ENCODE measurements at places on chromosomes 12 and 14.

- no peak for DNase-seq
Observed at GRCh38 chr14:44649061-44649460, 142.0 kb upstream of the FSCB start.

GRCh38 chr14:80663541-80663940, 278.0 kb downstream of the CEP128 start:
- DNase-seq, result no peak

- DNase-seq, result no peak
Observed at GRCh38 chr12:95495433-95495832, 21.5 kb downstream of the METAP2 start.

DNA sequence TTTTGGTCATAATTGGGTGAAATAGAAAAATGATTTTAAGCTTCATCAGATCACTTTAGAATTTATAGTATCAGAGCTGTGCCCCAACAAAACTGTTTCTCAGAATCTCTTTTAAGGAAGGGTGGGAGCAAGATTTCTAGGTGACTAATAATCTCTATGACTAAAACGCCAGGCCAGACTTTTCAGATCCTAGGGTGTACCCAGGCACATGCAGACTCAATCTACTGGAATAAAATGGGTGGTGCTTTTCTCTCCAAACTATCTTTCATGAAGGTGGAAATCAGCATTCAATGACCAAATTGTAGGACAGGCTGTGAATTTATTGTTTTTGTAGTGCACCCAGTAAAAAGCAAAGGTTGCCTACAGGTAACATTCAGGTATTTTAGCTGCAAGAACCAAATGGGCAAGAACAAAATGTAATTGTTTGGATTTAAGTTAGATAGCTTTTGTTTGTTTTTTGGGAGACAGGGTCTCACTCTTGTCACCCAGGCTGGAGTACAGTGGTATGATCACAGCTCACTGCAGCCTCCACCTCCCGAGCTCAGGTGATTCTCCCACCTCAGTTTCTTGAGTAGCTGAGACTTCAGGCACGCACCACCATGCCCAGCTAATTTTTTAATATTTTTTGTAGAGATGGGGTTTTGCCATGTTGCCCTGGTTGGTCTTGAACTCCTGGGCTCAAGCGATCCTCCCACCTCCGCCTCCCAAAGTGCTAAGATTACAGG, 49.5 kb downstream of the PPP2R5C start:
- DNase-seq, result no peak

DNA sequence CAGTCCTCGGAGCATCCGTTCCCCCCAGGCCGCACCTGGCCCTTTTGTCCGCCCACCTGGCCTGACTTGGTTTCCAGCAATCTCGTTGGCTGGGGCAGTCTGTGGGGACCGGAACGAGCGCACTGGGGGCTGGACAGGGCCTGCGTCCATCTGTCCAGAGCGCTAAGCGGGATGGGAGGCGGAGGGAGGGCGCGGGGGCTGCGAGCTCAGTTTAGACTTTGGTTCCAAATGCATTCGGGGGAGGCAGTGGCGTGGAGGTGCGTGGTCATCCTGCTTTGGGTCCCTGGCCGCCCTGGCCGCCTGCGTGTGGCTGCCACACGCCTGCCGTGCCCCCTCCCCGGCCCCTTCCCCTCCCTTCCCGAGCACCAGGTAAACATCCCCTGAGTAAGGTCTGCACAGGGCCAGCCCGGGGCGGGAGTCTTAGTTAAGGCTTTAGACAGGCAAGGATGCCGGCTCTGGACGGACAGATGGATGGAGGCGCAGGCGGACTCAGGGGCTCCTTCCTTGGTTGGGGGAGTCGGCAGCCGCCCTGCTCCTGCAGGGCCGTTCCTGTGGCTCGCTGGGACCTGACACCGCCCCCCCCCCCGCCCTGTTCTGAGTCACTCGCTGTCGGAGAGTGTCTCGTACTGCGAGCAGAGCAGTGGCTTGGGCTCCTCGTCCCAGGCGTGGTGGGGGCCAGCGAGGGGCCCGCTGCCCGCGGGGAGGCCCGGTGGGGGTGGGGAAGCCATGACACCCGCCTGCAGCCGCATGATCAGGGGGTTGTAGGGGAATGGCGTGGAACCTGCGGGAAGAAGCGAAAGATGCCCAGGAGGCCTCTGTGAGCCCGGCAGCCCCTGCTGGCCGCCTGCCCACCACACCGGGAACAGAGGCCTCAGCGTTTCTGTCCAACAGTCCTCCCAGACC, 30.2 kb downstream of the RFLNA start:
- no peak for DNase-seq

- DNase-seq, result no peak
Observed at GRCh38 chr12:48285751-48286650, 64.7 kb downstream of the ZNF641 start.

- no peak for DNase-seq
Observed at GRCh38 chr14:78450669-78451318, 280.6 kb downstream of the NRXN3 start.

- no peak for DNase-seq
Observed at GRCh38 chr12:116545144-116545543, 14.0 kb upstream of the MAP1LC3B2 start.

DNA sequence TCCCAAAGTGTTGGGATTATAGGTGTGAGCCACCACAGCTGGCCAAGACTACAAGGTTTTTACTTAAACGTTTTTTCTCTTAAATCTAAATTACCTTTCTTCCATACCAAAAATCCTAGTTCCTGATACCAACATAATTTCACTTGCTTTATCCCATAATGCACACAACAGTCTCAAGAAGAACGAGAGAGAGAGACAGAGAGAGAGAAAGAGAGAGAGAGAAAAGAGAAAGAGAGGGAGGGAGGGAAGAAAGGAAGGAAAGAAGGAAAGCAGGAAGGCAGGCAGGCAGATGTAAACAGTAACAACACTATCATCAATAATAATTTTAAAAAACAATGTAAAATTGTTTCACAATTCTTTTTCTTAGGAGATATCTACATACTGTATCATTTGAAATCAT, 118.4 kb downstream of the BTG1 start:
- DNase-seq, result no peak

GRCh38 chr14:21882226-21882625, 208.6 kb upstream of the OR4E1 start:
- DNase-seq, result no peak

- DNase-seq, result peak; percentile 34
Observed at GRCh38 chr12:130872179-130873096, 572 bp downstream of the RAN start.

DNA sequence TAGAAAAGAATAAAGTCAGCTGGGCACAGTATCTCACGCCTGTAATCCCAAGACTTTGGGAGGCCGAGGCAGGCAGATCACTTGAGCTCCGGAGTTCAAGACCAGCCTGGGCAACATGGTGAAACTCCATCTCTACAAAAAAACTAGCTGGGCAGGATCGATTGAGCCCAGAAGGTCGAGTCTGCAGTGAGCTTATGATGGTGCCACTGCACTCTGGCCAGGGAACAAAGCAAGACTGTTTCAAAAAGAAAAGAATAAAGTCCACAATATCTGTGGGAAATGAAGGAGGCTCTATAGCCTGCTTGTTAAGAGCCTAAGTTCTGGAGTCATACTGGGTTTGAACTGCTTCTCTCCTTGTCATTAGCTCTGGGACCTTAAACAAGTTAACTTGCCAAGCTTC, 7.9 kb downstream of the MAPK1IP1L start:
- no peak for DNase-seq

DNA sequence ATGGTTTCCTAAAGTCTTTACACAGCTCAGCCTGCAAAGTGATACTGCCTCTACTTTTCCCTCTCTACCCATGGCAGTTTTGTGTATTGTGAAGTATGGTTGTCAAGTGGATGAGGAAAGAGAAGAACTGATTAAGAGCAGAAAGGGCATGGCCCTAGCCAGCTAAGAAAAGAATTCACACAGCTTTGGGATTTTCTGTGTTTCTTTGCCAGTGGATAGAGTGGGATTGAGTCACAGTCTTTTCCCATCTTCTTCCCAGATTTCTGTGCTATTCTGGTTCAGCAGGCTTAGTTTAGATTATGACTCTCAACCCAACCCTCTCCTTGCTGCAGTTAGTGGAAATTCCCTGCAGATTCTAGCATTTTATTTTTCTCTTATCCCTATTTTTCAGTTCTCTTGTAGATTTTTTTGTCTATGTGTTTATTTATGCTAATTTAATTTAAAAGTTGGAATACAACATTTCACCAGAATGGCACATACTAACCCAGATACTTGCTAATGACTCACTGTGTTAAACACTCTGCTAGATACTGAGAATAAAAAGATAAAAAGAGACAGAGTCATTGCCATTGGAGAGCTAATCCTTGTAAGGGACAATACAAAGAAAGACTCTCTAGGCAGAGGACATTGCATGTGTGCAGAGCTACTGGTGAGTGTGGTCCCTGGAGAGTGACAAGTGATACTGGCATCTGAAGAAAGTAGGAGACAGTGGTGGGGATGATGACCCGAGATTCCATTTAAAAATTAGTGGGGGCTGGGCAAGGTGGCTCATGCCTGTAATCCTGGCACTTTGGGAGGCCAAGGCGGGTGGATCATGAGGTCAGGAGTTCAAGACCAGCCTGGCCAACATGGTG, 106.3 kb downstream of the ST8SIA1 start:
- no peak for DNase-seq

- no peak for DNase-seq
Observed at GRCh38 chr12:212715-213526, 1.0 kb downstream of the SLC6A12 start.

DNA sequence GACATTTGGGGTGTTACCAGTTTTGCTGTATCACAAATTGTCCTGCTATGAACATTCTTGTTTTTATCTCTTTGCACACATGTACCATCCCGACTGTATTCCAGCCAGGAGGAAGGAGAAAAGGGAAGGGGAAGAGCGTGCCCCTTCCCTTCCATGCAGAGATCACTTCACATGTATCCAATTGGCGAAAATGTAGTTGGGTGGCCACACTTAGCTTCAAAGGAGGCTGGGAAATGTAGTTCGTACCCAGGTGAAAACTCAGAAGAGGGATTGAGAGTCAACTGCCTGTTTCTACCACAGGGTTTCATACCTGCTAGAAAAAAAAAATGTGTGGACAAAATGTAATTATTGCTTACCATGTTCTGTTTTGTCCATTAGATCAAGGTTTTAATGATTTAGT, 189.1 kb upstream of the PELI2 start:
- no peak for DNase-seq

GRCh38 chr12:3492793-3493042, 1.7 kb downstream of the PRMT8 start:
- no peak for DNase-seq

GRCh38 chr12:57161491-57161890, 14.1 kb upstream of the LRP1-AS start:
- no peak for DNase-seq

DNA sequence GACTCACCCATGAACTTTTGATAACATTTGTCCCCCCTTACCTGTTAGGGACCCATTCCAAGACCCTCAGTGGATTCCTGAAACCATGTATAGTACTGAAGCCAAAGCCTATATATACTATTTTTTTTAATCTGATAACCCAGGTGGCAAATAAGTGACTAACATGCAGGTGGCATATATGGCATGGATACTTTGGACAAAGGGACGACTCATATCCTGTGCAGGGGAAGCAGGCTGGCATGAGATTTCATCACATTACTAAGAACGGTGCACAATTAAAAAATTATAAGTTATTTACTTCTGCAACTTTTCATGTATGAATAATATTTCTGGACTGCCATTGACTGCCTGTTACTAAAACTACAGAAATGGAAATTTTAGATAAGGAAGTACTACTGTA, 880.1 kb upstream of the FBXO33 start:
- DNase-seq, result no peak

DNA sequence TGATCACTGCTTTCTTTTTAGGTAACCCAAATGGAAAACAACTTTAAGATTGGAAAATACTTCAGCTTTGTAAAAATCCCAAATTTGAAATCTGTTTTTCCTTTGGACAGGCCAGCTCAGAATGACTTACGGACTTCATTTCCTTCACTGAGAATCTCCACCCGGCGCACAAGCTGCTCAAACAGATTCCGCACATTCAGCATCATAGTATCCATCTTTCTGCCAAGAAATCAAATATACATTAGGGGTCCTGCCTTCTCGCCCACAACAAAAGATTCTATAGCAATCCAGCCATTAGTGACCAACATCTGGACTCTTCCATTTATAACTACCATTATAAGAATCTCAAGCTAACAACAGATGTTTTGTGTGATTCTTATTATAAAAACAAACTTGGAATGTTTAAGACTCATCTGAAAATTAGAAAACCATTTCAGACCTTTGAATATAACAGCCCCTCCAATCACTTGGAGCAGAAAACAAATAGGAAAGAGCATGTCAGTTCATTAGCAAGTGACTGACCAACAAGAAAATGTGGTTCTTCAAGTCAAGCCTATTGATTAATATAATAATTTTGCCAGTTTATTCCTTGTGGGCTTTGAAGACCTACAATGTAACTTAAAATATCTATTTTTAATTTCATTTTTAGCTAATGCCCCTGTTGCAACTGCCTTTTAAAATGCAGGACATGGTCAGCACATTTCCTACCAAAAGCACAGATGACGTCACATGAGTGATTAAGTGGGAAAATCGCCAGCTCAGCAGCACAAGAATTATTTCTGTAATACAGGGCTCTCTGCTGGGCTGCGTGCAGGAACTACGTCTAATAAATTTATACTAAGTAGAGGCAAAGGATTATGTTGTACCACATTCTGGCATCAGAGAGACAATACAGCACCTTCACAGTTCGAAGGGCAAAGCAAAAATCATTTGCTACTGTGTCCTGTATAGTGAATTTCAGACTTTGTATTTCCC, 8.5 kb downstream of the RACGAP1 start:
- peak; percentile 53 for DNase-seq

- no peak for DNase-seq
Observed at GRCh38 chr12:65449400-65449799, 170.9 kb downstream of the MSRB3 start.

DNA sequence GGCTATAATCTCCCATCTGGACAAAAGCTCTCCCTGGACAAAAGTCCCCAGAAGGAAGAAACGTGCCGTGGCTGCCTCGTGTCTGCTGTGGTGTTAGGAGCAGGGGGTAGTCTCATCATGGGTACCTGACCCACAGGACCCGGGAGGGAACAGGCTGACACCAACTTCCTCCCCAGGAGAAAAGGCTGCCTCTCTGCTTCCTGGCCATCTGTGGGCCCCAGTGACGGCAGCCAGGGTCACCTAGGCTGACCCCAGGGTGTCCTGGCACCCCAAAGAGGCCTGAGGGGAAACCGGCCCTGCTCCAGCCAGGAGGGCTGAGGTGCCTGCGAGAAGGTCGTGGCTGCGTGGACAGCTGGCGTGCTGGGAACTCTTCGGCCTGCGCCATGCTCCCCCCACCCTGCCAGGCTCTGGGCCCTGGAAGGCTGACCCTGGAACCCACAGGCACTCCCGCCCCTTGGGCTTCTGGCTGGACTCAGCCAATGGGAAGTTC, 133.9 kb downstream of the RFLNA start:
- DNase-seq, result no peak

Measured in hippocampal formation (tissue), 2 donors.